Effector CD4-positive, alpha-beta T cell (primary cell): ENCODE measurements at places on chromosomes 3 and 15.

- no peak for DNase-seq
These were observed 519.8 kb upstream of the MDFIC2 start for GRCh38 chr3:70832089-70832833.

GRCh38 chr3:45075821-45076625 is 49.9 kb downstream of the CLEC3B start:
- no peak for DNase-seq

GRCh38 chr3:58414538-58415197 is 19.0 kb downstream of the PDHB start:
- peak; percentile 36 for DNase-seq

- DNase-seq, result no peak
These were observed 9.5 kb downstream of the CFAP44 start for GRCh38 chr3:113431811-113432210.

GRCh38 chr3:112931736-112932521 is 43.0 kb downstream of the CD200R1 start:
- DNase-seq, result no peak

DNA sequence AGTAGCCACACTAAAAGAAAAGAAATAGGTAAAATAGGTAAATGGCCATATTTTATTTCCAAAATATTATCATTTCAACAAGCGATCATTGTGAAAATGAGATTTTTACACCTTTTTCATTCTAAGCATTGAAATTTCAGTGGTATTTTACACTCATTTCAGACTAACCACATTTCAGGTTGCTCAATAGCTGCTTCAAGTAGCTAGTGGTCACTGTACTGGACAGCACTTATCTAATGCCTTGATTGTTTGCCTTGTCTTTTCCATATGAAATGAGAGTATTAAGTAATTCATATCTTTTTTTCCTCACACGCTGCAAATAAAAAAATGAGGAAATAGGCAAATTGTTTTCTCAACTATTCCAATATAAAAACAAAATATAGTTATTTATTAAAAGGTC is 332.8 kb downstream of the NLGN1 start:
- DNase-seq, result no peak

- no peak for DNase-seq
These were observed 6.0 kb downstream of the SPATA16 start for GRCh38 chr3:173135059-173135458.

DNA sequence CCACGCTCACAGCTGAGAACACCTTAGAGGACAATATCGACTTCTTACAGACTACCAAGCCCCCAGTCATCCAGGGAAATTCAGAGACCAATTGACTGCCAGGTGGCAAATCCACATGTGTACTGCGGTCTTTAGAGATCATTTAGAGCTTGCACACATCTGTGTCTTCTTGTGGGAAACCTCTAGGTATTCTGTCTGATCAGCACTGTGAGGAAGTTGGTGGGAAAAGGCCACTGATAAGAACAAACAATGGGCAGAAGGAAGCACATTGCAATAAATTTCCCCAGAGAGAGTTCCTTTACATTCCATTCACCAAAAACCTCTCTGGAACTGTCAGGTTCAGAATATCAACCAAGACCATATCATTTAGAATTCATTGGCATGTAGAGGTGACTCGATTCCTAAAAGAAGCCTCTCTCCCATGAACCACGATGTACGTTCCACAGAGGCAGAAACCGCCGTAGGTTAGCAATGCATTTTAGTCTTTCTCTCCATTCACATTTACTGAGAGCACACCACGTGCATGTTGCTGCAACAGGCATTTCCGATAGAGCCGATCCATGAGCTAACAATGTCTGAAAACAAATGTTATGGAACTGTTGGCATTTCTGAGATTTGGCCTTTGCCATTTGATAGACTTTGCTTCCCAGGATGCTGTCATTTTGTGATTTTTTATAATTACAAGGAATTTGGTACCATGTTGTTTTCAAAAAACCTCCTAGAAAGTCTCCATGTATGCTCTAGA is 287.3 kb upstream of the TPRG1 start:
- no peak for DNase-seq
